Activated CD4-positive, alpha-beta T cell treated with anti-CD3 and anti-CD28 coated beads, Interleukin-2, amount 50 U/mL, for 16 hours (primary cell): ENCODE measurements at places on chromosomes 12 and 14.

DNA sequence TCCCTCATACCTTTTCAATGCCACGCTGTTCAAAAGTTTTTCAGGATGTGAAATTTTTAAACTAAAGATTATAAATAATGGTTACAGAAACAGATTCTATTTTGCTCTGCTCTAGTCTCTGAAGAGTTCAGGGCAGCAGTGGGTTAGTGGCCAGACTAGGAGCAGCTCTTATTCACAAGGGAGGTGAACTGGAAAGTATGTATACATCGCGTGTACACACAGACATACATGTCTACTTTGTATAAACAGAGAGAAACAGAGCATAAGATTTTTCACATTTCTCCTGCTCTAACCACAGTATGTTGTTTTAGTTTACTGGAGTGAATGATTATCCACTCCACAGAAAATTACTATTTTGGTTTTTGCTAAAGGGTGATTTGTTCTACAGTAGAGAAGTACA is 74.4 kb upstream of the CRY1 start:
- DNase-seq, result no peak

GRCh38 chr12:91753649-91754048 is 392.0 kb downstream of the BTG1 start:
- no peak for DNase-seq

DNA sequence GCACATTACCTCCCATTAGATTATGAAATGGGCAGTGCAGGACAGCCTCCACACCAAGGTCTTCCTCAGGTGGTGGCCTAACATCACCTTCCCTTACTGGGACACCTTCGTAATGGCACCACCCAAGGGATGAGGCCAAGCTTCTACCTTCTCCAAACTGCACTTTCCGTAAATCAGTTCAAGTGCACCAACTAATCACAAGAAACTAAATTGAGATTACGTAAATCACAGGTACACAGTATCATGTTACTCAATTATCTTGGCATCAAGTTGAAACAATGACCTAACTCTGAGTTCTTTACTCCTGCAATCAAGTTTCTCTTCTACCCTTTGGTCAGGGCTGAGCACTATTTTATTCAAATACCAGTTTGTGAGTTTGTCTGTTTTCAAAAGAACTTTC is 13.8 kb downstream of the SLC41A2 start:
- no peak for DNase-seq

GRCh38 chr12:58719161-58719560 is 201.1 kb downstream of the LRIG3 start:
- no peak for DNase-seq

DNA sequence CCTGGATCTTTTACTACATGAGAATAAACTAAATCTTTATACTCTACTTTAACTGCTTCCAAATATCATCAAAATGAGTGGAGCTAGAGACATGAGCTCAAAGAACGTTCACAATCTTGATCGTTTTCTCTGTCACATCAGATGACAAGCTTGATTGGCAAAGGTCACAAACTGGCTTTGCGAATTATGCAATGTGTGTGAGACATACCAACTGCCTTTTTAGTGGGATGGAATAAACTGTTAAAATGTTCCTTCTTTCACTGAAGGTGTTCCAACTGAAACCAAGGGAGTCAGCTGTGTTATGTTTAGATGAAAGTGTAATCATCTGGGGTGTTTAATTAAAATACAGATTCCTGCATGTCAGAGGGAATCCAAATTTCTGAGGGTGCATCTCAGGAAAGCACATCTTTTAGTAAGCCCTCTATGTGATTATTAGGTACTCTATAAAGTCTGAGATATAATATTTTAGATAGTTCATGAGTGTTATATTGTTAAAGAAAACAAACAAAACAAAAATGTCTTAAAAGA is 21.9 kb downstream of the KITLG start:
- DNase-seq, result no peak

DNA sequence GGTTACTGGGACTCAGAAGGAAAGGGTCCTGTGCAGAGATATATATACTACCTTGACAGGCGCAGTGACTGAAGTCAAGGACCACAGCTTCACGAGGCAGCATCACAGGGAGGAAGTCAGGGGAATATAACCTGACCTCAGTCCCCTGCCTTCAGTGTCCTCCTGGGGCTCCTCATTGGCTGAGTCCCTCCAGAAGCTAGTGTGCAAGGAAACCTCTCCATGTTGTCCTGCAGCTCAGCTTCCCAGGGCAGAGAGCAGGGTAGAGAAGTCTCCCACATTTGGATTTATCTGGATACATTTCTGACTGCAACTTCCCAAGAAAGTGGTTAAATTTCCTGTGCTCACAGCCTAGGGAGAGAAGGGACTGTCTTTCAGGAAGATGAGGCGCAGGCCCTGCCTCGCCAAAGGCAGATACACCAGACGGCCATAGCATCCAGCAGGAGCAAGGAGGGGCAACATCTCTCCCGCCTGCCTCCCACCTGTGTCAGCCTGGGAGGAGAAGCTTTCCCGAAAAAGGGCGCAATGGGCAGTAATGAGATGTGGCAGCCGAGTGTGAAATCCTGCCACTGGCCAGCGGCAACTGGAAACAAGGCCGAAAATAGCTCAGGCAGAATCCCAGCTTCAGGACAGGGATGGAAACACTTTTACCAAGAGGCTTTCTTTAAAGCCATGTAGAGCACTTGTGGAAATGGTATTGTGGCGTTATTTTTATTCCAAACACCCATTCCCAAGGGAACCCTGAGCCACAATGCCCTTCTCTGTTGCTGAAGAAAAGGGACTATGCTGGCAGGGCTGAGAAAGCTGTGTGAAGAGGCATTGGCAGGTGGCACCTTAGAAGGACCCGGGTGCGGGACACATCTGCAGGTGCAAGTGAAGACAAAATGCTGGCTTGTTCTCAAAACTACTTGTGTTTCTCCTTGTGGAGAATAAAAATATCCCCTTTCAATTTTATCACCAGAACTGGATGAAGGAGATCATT is 54.9 kb upstream of the HIF1A start:
- no peak for DNase-seq

DNA sequence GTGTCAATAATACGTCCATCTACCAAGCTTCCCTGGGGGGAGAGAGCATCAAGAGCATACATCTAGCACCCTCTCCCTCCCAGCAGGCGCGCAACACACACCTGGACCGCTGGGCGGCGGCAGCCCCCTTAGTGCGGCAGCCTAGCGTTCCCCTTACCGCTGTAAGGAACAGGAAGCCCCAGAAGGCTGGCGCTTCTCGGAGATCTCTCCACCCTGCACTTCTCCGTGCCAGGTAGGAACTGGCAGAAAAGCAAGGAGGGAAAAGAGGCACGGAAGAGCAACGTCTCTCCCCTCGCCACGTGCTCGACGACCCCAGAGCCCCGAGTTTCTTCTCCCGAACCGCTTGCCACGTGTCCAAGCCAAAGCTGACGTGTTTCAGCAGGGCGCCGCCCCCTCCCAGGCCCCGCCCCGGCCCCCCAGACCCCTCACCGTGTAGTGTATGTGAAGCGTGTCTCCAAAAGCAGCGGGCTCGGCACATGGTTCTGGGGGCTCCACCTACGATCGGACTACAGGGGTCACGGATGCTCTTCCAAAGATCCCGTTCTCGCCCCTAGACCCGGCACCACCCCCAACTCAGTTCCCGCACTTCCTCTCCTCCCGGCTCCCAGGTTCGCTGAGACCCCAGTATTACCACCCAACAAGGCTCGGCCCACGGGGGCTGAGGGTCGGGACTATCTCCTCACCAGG is 532 bp downstream of the FKBP11 start:
- DNase-seq, result peak; percentile 73

DNA sequence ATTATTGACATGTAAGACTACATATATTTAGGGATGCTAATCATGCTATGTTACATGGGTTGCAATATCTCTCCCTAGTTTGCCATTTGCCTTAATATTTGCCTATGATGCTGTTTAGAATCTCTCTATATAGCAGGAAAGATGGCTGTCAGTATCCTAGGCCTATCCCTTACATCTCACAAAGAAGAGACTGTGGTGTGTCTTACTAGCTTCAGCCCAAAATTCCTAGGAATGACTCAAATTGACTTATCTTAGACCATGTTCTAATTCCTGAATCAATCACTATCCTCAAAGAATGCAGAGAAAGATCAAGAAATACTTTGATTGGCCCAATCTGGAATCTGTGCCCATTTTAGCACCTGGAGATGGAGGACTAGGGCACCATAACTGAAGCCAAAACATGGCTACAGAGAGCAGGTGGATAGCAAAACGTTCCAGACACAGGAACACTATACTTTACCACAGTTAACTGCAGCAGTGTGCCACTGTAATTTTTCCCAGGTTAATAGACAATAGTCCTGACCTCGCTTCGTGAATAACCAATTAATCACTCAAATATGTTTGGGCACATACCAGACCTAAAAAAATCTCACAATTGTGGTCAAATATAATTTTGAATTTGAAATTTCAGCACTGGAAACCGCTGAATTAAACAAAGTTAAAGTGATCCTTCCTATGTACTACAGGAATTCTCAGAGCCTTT is 32.7 kb upstream of the GLIPR1 start:
- DNase-seq, result no peak

DNA sequence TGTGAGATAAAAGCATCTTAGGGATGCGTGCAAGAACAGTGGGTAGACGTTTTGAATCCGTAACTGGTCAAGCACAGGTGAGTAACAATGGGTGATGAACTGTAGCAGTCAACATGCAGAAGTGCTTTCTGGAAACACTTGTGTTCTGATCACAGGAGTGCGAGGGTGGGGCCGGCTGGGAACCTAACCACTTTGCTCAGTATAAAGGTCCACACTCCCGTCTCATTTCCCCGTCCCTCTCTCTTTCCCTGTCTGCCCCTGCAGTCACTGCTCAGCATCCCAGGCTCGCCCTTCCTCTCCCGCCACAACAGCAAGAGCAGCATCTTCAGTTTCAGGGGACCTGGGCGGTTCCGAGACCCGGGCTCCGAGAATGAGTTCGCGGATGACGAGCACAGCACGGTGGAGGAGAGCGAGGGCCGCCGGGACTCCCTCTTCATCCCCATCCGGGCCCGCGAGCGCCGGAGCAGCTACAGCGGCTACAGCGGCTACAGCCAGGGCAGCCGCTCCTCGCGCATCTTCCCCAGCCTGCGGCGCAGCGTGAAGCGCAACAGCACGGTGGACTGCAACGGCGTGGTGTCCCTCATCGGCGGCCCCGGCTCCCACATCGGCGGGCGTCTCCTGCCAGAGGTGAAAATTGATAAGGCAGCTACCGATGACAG is 127.1 kb downstream of the FIGNL2 start:
- peak; percentile 31 for DNase-seq
